Iris pigment epithelial cell (primary cell): ENCODE measurements at places on chromosomes 1 and 21.

GRCh38 chr1:206664740-206665139 is 20.0 kb upstream of the MAPKAPK2 start:
- no peak for DNase-seq

GRCh38 chr1:168945870-168946269 is 160.6 kb upstream of the ATP1B1 start:
- DNase-seq: peak; percentile 34

DNA sequence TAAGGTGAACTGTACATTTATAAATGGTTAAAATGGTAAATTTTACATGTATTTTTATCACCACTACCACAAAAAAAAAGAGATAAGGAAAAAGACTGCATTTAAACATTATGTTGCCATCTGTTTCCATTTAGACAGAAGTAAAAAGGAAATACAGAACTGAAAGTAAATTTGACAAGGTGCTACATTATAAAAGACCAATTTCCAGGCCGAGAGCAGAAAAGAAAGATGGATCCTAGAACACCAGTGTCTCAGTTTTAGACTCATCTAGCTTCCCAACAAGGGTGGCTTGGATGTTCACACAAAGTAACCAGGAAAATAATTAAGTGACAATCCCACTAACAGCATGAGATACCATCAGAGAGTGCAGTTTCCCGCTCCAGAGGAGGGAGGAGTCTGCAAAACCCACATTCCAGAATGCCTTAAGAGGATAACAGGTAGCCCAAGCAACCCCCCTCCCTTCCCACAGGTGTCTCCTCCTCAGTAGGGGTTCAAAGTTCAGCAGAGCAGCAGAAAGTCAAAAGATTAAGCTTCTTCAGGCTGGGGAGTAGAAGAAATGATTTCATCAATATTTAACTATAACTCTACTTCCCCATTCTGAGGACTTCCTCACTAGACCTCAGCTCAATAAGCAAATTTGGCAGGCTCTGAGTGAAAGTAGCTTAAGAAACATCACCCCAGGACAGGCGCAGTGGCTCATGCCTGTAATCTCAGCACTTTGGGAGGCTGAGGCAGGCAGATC is 11.8 kb downstream of the TPM3 start:
- no peak for DNase-seq

DNA sequence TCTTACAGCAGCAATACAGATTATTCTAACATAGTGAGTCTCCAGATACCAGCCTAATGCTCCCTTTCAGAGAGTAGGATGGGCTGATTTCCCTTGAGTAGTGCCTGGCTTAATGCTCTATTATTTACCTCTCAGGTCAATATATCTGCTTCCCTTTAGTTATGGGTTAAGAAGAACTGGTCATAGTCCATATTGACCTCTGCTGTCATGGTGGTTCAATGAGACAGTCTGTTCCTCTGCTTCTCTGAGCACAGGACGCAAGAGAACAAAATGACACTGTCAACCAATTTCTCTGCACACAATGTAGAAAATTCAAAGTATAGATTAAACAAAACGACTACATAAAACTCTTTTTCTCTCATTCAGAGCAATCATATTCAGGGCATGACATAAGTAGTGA is 2.9 kb downstream of the MRAP start:
- DNase-seq: no peak

DNA sequence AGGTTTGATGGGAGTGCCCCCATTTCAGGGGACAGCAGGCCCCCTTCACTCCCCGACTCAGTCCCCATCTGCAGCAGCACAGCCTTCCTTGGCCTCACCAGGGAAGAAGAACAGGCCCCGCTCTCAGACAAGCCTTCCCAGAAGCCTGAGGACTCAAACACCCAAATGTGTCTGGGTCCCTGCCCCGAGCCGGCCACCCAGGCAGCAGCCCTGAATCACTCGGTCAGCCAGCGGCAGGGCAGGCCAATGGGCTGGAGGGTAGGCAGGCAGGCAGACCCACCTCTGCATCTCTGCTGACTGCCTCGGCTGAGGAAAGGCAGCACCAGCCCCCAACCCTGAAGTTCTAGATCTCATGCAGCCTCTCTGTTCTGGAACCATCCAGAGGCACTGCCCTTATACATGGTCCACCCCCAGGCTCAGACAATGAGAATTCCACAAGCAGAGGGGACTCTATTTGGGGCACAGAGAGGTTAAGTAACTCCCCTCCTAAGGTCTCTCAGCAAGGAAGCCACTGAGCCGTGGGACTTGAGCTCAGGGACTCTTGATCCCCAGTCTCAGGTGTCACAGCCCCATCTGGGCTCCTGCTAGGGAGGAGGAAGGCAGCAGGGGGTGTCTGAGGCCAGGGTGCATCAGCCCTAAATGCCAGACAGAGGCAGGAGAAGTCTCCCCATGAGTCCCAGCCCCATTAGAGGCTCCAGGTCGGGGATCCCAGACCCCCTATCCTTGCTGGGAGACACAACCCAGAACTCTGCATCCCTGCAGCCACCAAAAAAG is 33.2 kb upstream of the RUNX3 start:
- no peak for DNase-seq
